ENCODE measurements at places on chromosomes 1 and 21.

DNA sequence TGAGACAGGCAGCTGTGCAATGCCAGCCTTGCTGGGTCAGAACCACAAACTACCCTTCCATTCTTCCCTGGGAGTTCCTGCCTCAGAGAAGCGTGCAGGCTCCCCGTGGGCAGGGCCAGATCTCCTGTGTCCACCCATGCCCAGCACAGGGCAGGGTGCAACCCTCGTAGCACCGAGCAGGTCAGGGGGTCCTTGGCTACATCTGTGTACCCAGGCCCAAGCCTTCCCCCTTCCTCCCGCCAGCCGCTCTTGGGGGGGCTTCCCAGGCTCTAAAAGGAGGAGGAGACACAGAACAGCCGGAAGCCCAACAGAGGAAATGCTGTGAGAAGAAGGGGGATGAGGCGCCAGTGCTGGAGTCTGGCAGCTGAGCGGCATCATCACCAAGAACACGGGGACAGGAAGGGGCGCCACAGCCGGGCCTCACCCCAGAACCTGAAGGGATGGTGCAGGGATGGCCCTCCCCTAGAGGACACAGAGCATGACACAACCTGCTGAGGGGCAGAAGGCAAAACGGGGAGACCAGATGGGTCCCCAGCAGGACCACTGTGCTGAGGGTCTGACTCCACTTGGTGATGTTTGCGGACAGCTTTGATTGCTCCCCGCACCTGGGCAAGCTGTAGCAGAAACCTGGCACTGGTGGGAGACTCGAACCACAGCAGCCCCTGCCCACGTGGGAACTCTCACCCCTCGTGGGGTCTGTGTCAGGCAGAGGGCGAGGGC lies 233.2 kb downstream of the NPHP4 start:
- no peak for DNase-seq

DNA sequence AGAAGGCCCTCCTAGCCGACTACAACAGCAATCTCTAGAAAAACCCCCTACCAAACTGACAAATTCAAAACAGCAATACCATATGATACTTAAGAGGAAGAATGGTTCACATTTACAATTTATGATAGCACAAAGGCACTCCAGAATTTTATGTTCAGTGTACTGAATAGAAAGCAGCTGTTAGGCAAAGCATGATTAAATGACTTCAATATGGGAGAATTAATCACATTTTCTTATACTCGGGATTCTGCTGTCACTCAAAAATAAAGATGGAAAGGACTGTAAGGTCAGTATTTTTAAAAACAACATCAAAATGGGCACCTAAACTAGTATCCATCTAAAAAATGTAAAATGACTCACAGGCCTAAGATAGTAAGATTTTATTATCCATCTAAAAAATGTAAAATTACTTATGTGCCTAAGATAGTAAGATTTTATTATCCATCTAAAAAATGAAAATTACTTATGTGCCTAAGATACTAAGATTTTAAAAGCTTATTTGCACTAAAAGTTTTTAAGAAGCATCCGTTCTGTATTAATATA lies 198.5 kb downstream of the SMYD3 start:
- DNase-seq: peak; percentile 41

DNA sequence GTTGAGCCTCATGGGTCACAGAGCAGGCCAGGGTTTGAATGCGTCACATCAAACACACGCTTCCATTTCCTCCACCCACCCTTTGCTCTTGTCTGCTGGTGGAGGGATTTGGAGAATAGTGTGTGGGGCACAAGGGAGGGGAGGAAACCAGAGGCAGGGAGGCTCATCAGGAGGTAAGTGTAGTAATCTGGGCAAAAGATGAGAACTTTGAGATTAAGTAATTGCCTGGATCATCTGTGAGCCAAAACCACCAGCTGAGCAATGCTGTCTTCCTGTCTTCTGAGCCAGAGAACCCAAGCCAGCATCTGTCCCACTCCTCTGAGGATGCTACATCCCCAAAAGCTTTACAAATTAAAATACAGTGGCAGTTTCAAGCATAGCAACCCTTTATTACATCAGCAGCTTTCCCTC lies 45.2 kb downstream of the C8B start:
- DNase-seq: no peak

DNA sequence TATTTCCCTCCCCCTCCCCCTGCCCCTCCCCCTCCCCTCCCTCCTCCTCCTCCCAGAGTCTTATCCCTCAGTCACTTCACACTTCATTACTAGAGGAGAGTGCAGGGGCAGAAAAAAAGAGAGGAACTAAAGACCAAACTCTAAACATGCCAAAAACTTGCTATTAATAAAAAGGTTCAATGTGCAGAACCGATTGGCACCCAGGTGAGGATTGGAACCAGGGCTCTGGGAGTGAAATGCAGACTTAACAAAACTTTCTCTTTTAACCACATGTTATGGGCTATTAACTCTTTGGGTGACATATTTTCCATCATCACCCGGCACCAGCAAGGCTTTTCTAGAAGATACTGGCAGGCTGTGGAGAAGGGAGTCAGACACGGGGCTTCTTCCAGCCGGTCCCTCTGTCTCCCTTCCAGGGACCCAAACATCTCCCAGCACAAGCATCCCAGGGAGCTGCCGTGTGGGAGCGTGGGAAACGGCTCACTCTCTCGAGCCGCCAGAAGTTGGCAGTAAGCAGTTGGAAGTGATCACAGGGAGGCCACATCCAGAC lies 13.6 kb downstream of the NID1 start:
- DNase-seq: no peak
